Cardiac muscle cell (in vitro differentiated cells and primary cell): ENCODE measurements at places on chromosomes 3 and 15. TPM values are rescaled to one million over a fixed set of nuclear protein-coding genes. Genes with fewer than 3 reads are reported as not detected.

- no peak for DNase-seq
- H3K4me3 ChIP-seq, result no peak overlapping the region
- H3K4me1 ChIP-seq, result no peaks in the 10 kb centered on the region
- H3K36me3 ChIP-seq, result peaks cover 3% of the 10 kb centered on the region
- no peak overlapping the region for H3K27ac ChIP-seq
These were observed 47.8 kb downstream of the TTC23 start for GRCh38 chr15:99201408-99202175.

- DNase-seq, result no peak
- H3K27me3 ChIP-seq, result no peaks in the 10 kb centered on the region
- H3K27ac ChIP-seq, result no peak overlapping the region
- no peaks in the 10 kb centered on the region for H3K36me3 ChIP-seq
These were observed 22.4 kb downstream of the B3GNT5 start for GRCh38 chr3:183275418-183275817.

GRCh38 chr3:161854232-161854771, 357.7 kb downstream of the OTOL1 start:
- H3K27ac ChIP-seq, result no peak overlapping the region
- H3K4me3 ChIP-seq, result no peak overlapping the region
- H3K27me3 ChIP-seq, result no peaks in the 10 kb centered on the region
- peak; percentile 75 for DNase-seq

- no peaks in the 10 kb centered on the region for H3K27me3 ChIP-seq
- DNase-seq, result no peak
- no peak overlapping the region for H3K4me3 ChIP-seq
- H3K27ac ChIP-seq, result no peak overlapping the region
- H3K36me3 ChIP-seq, result no peaks in the 10 kb centered on the region
These were observed 83.0 kb upstream of the LMOD3 start for GRCh38 chr3:69205385-69205784.

GRCh38 chr15:37616215-37616614, 318.2 kb upstream of the TMCO5A start:
- no peaks in the 10 kb centered on the region for H3K36me3 ChIP-seq
- no peak for DNase-seq
- no peaks in the 10 kb centered on the region for H3K4me1 ChIP-seq
- H3K27me3 ChIP-seq, result no peaks in the 10 kb centered on the region
- H3K4me3 ChIP-seq, result no peak overlapping the region
- no peak overlapping the region for H3K27ac ChIP-seq

GRCh38 chr3:107727102-107727501, 204.3 kb downstream of the BBX start:
- no peaks in the 10 kb centered on the region for H3K27me3 ChIP-seq
- no peak overlapping the region for H3K4me3 ChIP-seq
- H3K36me3 ChIP-seq, result peaks cover 16% of the 10 kb centered on the region
- H3K4me1 ChIP-seq, result no peaks in the 10 kb centered on the region
- no peak overlapping the region for H3K27ac ChIP-seq

DNA sequence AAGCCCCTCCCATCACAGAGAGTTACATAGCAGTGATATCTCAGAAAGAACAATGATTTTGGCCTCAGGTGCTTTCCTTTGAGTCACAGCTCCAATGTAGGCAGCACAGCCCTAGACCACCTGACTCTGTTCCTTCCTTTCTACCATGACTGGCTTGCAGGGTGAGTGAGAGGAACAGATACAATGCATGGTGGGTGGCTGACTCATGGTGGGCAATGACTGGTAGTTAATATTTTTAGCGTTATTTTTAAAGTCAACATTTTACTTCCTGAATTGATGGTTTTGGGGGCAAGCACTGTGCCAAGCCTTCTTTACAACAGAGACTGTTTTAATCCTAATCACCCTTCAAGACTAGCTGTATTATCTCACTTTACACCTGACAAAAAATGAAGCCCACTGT, 32.8 kb upstream of the ST3GAL6 start:
- peaks cover 13% of the 10 kb centered on the region for H3K4me1 ChIP-seq
- H3K27ac ChIP-seq, result no peak overlapping the region
- H3K27me3 ChIP-seq, result no peaks in the 10 kb centered on the region
- no peak overlapping the region for H3K4me3 ChIP-seq

Gene CX3CR1
- 0.48 and 0.56 TPM in 2 replicates for total RNA-seq

Gene EFCAB12
- total RNA-seq, result 0.48 and 0.85 TPM in 2 replicates
